CD4-positive, CD25-positive, alpha-beta regulatory T cell (primary cell): ENCODE measurements at places on chromosomes 13 and 19.

- DNase-seq: no peak
Observed at GRCh38 chr13:95406176-95406575, 104.9 kb upstream of the ABCC4 start.

DNA sequence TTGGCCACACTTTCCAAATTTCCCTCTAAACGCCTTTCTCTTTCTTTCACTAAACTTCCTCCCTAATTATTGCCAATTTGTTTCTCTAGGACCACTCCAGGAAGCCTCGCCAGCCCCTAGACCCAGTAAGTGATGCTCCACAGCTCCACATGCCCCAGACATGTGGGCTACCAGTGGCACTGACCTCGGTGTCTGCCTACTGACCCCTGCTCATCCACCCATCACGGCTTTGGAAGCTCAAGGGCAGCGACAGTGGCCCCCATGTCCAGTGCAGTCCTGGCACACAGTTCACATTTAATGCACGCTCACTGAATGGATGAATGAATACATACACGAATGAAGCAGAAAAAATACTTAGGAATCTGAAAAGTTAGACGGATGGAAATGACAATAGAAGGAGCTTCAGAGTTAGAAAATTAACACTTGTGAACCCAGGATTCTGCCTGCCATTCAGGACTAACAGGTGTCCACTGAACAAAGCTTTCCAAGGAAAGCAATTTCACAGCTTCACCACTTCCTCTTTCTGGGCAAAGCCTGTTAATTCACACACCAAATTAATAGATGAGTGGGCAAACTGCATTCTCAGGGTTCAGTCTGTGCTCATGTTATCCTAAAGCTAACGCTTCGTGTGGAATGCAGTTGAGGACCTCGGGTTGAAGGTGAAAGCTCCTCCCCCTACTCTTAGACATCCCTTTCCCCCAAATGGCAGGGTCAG is 50.9 kb downstream of the CCDC70 start:
- no peak for DNase-seq

DNA sequence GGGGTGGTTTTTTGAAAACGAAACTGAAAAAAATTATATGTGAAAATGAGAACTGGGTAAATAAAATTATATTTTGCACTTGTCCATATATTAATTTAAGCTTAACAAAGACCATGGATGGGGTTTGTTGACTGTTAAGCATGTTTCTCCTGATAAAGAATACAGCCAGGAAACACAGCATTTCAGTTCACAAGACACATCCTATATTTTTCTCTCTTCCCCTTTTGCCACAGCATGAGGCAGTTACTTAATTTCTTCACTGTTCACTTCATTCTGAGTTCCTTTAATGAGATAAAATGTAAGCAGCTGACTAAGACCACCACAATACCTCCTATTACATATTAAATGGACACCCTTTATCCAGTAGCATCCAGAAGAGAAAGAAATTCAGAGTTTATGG is 64.0 kb downstream of the RXFP2 start:
- DNase-seq: no peak

DNA sequence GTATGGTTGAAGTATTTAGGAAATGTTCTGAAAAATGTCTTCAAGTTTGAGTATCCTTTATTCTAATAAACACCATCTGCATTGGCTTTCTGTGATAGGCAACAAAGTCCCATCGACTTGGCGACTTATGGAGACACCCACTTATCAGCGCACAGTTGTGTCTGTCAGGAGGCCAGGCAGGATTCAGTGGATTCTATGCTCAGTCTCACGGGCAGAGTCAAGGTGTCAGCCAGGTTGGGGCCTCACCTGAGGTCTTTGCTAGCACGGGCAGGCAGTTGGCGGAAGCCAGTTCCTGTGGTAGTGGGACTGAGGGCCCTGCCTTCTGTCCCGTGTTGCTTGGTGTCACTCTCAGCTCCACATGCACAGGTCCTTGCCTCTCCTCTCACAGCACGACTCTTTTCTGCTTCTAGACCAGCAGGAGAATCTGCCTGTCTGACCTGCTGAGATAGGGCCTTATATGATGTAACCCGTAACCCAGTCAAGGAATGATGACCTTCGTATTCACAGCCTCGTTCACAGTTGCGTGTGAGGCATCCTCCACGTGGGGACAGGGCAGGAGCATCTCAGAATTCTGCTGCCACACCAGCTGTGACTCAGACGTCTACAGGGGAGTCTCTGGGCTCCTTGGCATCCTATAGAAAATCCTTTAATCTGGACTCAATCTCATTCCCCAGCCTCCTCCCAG is 10.0 kb downstream of the CUL4A start:
- DNase-seq: no peak

GRCh38 chr13:80873589-80873988 is 532.7 kb upstream of the SPRY2 start:
- no peak for DNase-seq

GRCh38 chr19:12773571-12773970 is 1.8 kb downstream of the HOOK2 start:
- DNase-seq: no peak

- no peak for DNase-seq
Observed at GRCh38 chr13:79384022-79384610, 21.9 kb downstream of the RBM26 start.

DNA sequence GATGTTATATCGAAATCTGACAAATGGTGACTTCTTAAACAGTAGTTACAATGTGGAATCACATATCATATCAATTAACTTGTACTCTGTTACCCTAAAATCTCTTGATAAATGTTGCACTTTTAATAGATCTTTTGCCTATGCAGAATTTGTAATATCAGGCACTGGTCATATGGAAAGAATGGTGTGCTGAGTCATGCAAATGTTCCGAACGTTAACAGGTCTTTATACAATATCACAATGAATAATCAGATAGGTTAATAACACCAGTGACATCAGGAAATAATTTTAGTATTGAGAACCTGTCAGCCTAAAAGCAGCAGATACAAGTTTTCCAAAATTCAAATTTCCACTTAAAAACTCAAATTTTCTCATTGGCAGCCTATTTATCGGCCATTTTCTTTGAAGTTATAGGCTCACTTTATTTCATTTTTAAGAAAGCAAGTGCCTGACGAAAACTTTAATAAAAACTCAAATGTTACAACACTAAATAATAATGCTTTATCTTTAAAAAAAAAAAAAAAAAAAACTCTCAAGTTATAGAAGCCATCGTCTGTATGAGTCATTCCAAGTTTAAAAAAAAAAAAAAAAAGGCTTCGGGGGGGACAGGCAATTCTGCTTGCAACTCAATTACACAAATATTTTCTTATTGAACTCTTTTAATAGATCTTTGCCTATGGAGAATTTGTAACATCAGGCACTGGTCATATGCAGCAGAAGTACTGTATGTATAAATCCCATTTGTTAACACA is 180.9 kb downstream of the DIAPH3 start:
- DNase-seq: no peak

GRCh38 chr13:94825507-94825906 is 113.2 kb upstream of the SOX21 start:
- DNase-seq: no peak

- DNase-seq: no peak
Observed at GRCh38 chr19:43495082-43495481, 9.5 kb downstream of the PHLDB3 start.

DNA sequence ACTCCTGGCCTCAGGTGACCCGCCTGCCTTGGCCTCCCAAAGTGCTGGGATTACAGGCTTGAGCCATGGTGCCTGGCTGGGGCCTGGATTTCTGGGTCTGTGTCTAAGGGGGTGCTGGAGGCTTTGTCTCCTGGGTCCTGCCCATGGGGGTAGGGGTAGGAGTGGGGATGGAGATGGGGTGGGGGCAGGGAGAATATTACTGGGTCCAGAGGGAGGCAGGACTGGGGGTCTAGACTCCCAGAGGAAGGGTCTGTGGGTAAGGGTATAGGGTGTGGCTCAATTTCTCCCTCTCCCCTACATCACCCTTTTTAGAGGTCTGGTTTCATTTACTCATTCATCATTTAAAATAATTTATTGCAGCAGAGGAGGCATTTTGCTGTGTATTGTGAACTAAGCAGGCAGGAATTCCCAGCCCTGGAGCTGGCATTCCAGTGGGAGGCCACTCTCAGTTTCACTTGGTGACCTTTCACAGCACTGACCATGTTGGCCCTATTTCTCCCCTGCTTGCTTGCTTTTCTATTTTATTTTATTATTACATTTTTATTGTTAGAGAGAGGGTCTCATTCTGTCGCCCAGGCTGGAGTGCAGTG is 810 bp upstream of the NFKBID start:
- DNase-seq: no peak

DNA sequence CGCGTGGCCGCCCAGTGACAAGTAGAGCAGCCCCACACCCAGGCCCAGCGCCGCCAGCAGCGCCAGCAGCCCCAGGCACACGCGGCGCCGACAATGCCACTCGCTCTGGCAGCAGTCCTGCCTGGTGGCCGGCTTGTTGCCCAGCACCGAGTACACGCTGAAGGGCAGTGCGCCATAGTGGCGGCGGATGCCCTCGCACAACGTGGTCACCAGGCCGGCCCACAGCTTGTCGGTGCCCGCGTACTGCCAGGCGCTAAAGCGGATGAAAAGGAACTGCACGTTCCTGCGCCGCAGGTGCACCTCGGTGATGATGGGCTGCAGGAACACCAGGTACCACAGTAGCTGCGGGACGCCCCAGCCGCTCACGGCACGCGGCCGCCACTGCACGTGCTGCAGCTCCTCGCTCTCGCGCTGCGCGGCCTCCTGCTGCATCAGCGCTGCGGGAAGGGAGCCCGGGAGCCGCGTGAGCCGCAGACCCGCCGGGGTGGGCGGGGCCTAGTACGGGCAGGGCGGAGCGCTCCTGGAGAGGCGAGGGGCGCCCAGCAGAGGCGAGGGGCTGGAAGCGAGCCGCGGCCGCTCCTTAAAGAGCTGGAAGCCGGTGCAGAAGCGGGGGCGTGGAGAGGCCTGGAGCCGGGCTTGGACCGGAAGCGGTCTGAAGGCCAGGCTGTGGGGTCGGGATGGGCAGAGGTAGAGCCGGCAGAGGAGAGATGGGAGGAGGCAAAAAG is 7.3 kb downstream of the NKPD1 start:
- DNase-seq: peak; percentile 53

DNA sequence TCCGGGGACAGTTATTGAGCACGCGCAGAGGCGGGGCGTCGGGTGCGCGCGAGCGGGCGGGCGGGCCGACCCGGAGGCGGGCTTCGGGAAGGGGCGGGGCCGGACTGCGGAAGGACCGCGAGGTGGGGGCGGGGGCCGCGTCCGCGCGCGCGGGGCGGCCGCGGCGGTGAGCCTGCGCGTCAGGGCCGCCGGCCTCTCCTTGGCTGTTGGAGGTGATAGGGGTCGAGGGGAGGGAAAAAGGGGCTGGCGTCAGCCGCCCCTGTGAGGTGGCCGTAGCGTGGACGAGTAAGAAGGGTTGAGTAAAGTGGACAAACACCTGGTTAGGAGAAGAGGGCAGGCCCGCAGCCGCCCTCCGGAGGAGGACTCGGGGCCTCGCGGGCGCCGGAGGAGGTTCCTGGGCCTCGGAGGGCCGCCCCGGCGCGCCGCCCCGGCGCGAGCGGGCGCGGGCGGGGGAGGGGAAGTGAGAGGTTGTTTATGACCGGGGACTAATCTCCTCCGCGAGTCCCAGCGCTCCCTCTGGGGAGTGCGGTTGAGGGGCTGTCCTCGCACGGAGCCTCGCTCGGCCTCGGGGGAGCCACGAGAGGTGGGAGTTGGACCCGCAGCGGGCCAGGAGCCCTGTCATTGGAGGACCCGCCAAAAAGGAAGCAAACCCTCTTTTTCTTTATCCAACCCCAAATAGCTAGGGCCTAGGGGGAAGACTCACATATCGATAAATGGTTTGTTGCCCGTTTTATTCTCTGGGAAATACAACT is 547 bp upstream of the INTS6 start:
- peak; percentile 86 for DNase-seq

DNA sequence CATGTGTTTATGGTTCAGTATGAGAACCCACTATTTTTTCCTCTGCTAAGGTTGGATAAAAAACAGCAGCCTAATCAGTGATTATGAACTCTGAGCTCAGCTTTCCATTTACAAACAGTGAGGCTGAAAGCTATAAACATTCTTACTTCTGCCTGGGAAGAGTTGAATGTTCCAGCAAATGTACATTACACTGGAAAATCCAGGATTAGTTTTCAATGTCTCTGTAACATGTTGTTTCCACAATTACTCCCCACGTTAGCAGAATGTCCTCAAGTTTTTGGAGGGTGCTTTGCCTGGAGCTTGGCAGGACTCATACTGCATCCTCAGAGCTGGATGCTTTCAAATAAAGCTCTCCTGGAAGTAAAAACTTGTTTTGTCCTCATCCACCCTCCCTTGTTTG is 150.4 kb downstream of the POSTN start:
- no peak for DNase-seq

- DNase-seq: no peak
Observed at GRCh38 chr19:10830931-10831779, 4.9 kb downstream of the TMED1 start.

DNA sequence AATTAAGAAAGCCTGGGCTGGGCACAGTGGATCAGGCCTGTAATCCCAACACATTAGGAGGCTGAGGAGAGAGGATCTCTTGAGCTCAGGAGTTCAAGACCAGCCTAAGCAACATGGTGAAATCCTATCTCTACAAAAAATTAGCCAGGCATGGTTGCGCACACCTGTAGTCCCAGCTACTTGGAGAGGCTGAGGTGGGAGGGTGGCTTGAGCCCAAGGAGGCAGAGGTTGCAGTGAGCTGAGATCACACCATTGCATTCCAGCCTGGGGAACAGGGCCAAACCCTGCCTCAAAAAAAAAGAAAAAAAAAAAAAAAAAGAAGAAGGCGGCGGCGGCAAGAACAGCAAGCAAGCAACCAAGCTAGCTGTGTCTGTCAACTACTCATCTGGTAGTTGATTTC is 26.7 kb downstream of the TSC22D1 start:
- no peak for DNase-seq

GRCh38 chr13:26895808-26896466 is 135.4 kb upstream of the GPR12 start:
- no peak for DNase-seq

- DNase-seq: no peak
Observed at GRCh38 chr19:8129061-8129618, 20.3 kb downstream of the FBN3 start.

- DNase-seq: no peak
Observed at GRCh38 chr13:106464076-106464475, 71.4 kb downstream of the EFNB2 start.

- peak; percentile 70 for DNase-seq
Observed at GRCh38 chr13:39038569-39039030, 344 bp downstream of the NHLRC3 start.

- DNase-seq: no peak
Observed at GRCh38 chr19:9535934-9536333, 2.5 kb downstream of the ZNF426 start.

GRCh38 chr13:78319101-78319627 is 284.2 kb downstream of the POU4F1 start:
- no peak for DNase-seq

GRCh38 chr19:50178320-50178719 is 15.2 kb upstream of the IZUMO2 start:
- DNase-seq: no peak

DNA sequence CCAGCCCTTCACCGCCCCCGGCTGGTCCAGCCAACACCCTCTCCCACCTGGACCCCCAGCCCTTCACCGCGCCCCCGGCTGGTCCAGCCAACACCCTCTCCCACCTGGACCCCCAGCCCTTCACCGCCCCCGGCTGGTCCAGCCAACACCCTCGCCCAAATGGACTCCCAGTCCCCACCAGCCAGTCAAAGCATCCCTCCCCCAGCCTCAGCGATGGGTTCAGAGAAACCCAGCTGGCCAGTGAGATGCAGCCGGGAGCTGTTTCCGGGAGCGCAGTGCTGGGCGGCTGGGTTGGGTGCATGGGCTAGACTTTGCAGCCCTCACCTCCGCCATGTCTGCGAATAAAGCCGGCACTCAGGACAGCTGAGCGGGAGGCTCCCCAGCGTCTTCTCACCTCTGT is 6.5 kb upstream of the CDC34 start:
- DNase-seq: no peak

GRCh38 chr19:4057931-4058692 is 8.6 kb downstream of the ZBTB7A start:
- no peak for DNase-seq

- DNase-seq: peak; percentile 29
Observed at GRCh38 chr19:45475537-45476291, 7.9 kb downstream of the FOSB start.
